Stimulated activated CD8-positive, alpha-beta memory T cell treated with anti-CD3 and anti-CD28 coated beads, Interleukin-15, amount 100 ng/mL, for 48 hours (primary cell): ENCODE measurements at places on chromosomes 12 and 14.

DNA sequence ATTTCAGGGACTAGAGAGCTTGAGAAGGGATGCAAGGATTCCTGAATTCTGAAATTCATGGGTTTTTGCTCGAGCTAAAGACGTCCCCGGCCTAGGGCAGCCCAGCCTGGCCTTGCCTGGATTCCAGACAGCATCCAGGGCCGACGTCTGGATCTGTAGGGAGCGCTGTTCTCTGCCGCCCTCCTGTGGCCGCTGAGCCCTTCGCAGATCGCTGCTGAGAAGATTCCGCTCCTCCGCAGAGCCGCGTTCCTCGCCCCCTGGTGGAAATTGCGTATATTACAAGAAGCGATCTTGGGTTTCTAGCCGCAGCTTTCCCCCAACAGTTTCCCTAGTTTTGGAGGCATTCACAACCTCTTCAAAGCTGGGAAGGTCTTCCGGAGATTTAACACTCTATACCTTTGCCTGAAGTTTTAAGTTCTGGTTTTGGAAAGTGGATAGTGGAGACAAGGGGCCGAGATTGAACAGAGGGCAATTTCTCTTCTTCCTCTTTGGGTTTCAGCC, 5.1 kb downstream of the CISTR start:
- DNase-seq, result peak; percentile 70

- DNase-seq, result no peak
Observed at GRCh38 chr12:10194160-10194670, 15.4 kb downstream of the TMEM52B start.

DNA sequence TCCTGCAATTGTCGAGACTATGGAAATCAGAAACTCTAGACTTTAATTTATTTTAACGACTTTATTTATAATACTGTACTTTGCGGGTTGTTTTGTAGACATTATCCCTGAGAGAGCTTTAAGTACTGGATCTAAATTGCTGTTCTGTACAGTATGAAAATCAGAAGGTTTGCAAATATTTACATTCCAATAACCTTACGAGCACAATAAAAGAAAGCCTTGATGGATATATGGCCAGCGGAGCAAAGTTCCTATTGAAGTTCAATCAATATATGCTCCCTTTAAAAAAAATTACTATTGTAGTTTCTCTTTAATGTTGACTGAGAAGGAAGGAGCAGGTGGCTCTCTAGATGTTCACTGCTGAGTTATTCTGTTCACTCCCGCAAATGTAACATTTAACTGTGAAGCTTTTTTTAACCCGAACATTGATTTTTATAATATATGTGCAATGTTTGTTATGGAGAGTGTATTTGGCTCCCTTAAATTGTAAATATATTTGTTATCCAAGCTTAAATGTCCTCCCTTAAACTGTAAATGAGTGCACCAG, 235.3 kb downstream of the PLCZ1 start:
- no peak for DNase-seq

DNA sequence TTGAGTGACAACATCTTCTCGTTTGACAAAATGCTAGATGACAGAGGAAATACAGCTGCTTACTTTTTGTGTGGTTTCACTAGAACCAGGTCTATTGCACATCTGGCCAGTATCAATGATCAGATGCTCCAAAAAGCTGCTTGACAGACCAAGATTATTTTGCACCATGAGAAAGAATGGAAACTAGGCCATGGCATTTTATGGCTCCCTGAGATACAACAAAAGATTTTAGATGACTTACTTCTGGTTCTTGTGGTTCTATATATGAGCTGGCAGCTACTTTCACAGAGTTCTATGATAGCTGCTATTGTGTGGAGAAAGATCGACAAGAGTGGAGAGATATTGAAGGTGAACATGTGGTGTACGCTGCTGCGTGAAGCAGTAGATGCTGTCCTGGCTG, 25.9 kb upstream of the PPFIBP1 start:
- DNase-seq, result no peak

GRCh38 chr12:122368361-122369073, 54.0 kb downstream of the CLIP1 start:
- no peak for DNase-seq

GRCh38 chr14:25001156-25001555, 48.8 kb downstream of the STXBP6 start:
- no peak for DNase-seq

- peak; percentile 60 for DNase-seq
Observed at GRCh38 chr14:91229743-91230200, 14.7 kb downstream of the GPR68 start.

GRCh38 chr12:38744041-38744440, 161.3 kb downstream of the CPNE8 start:
- no peak for DNase-seq

GRCh38 chr14:56811593-56812363, 1.5 kb upstream of the OTX2 start:
- no peak for DNase-seq

DNA sequence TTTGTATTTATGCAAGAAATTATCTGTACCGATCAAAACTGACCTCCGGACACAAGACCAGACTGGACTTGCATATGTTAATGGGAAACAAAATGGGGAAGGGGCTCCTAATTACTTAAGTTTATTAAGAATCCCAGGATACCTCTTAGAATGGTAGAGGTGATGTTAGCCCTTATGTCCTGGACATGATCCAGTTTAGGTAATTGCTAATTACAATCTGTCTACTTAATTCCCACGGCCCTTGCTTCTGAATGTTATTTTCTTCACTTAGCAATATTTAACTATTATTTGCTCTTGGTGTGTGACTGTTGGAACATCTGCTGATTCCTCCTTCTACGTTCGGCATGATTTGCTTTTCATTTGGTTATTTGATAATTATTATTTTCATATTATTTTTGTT, 644.0 kb downstream of the DIO2 start:
- no peak for DNase-seq

GRCh38 chr12:132317233-132317938, 12.0 kb downstream of the GALNT9 start:
- no peak for DNase-seq

- no peak for DNase-seq
Observed at GRCh38 chr12:121388421-121388981, 11.4 kb upstream of the RNF34 start.

DNA sequence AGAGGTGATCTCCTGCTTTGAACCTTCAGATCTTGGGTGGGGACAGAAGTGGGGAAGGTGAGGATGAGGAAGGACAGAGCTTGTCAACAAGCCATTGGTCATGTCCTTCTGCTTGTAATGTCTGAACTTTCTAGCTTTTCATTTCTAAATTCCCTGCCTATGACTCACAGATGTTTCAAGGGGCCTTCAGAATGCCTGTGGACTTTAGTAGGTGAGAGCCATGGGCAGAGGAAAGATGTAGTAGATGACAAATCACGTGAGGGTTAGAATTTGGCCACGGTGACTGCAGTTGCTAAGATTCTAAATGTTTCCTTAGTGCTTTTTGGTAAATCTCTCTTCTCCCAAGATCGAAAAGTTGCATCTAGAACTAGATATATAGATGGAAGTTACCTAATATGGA, 18.7 kb upstream of the CREBL2 start:
- no peak for DNase-seq

DNA sequence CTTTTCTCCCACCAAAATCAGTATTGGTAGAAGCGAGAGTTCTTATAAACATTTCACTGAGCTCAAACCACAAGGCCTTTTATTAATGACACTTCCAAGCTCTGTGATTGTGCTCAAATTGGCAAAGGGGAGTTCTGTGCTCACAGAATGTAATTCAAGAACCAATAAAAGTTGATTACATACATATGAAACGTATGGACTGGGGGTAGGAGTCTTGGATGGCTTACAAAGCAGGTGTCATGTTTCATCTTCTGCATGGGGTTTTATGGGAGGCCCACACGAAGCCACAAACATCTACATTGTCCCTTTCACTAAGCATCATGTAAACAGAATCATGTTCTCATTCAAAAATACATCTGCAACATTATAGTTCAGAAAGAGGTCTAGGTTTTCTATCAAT, 828.3 kb downstream of the VRK1 start:
- DNase-seq, result no peak

- no peak for DNase-seq
Observed at GRCh38 chr12:111256629-111257434, 112.1 kb downstream of the PHETA1 start.

DNA sequence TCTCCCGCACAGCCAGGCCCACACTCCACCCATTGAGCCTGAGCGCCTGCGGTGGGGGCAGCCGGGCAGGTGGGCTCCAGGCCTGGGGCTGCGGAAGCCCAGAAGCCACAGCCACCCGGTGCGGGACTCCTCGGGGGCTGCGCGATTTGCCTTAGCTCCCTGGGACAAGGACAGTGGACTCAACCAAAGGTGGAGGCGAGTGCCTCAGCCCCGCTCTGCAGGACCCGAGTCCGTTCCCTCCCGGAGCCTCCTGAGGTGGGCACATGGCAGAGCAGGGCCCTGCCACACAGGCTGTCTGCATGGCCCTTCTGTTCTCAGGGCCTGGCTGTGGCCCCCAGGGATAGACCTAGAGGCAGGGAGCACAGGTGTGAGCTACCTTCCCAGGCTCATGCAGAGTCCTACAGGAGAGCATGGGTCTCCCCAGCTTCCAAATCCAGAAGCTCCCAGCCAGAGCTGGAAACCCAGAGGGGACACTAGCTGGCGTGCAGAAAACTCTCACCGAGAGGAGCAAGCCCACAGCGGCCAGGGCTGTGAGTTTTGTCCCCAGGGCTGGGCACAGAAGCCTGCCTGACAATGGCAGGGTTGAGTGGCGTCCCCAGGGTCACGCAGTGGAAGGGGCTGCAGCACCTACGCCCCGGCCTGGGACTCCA, 22.2 kb upstream of the LRTM2 start:
- no peak for DNase-seq

DNA sequence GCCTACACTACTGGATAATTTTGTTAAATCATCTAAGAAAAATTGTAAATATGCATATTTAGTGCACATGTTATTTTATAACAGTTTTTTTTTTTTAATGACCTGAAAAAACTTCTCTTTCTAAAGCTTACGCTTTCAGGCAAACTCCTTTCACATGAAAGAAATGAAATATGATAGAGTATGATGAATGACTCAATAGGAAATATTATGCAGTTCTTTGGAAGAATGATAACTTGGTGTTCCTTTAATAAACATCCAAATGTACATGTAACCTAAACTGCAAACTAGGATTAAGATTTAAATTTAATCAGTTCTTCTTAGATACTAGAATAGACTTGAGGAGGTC, 136.6 kb downstream of the FGD4 start:
- DNase-seq, result no peak

- no peak for DNase-seq
Observed at GRCh38 chr14:51821822-51822221, 38.6 kb upstream of the GNG2 start.

DNA sequence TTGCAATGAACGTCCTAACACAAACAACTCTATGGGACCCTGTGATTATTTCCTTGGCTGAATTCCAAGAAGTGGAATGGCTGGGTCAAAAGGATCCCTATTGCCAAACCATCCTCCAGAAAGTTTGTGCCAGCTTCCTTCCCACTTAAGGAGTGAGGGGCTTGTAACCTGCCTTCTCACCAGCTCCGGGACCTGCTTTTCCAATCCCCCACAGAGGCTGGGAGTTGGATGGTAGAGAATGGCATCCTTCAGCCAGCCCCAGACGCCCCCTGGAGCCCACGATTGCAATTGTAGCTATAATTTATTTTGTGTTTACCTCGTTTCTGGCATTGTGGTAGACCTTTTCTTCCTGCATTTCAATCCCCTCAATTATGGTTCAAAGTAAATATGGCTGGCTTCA, 9.7 kb upstream of the ZDHHC22 start:
- DNase-seq, result no peak

- DNase-seq, result no peak
Observed at GRCh38 chr14:32559590-32559989, 230.5 kb downstream of the AKAP6 start.
